ENCODE measurements at places on chromosomes 1 and 21.

DNA sequence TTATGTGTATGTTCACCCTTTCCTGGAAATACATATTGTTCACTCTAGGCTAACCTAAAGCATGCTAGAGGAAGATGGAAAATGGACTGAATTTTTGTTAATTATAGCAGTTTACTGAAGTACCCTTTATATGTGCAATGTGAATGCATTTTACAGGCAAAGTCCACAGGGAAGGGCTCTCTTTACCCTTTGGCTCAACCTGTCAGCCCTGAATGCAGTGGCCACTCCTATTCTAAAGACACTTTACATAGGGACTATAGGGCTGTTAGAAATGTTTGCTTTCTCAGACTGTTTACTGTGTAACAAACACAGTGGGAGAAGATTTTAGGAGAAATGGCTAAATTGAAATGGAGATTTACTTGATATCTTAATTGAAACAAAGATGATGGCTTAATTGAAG lies 78.5 kb downstream of the BRINP2 start:
- DNase-seq = no peak

- no peak for DNase-seq
These were observed 228.6 kb downstream of the PAPPA2 start for GRCh38 chr1:176691251-176692228.

GRCh38 chr1:88140325-88140724 lies 543.7 kb upstream of the PKN2 start:
- DNase-seq = no peak

GRCh38 chr21:32448803-32449594 lies 36.5 kb downstream of the EVA1C start:
- no peak for DNase-seq

DNA sequence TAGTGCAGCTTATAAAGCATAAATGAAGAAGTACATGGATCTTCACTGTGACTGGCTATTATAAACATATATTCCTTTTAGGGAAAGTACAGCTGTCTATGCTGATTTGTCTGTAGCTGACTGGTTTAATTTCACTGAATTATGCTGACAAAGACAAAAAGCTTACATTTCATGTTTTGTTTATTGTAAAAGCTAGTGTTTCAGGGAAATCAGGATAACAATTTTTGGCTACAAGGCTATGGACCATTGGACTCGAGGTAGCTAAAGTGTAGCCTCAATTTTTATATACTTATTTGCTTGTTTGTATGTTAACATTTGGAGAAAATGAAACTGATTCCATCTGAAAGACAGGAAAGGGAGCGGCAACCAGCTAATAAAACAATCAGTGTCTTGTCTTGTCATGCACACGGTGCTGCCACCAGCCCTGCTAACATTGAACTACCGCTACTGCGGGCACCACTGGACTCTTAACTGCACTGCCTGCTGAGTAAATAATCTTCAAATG lies 480.2 kb downstream of the COL11A1 start:
- no peak for DNase-seq

- no peak for DNase-seq
These were observed 46.7 kb downstream of the H3-3A start for GRCh38 chr1:226108935-226109828.

DNA sequence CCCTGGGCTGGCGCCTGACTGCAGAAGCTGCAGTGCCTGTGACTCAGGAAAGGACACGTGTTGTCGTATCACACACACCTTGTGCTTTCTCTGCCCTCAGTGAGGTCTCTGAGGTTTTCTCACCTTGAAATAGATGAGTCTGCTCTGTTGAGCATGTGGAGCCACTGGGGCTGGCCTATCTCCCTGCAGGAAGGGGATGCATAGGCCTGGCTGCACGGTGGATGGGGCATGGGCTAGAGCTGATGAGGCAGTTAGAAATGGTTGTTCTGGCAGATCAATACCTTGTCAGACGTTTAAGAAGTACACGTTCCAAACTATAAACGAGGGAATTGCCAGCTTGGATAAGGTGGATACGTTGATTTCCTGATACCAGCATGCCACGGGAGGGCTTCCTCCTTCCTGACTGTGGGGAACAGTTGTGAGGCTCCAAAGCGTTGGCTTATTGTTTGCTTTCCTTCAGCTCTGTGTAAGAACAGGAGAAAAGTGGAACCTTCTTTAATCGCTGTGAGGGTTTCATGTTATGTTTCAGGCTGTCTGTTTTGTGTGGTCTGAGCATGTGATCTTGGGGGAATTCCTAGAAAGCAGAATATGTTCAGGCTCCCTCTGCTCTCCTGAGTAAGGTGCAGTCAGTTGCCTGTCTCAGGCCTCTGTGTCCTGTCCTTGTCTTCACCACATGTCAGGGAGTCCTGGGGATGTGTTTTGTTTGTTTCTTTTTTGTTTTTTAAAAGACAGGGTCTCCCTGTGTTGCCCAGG lies 44.8 kb downstream of the PCNT start:
- DNase-seq = peak; percentile 57

GRCh38 chr1:34054920-34055319 lies 110.1 kb downstream of the CSMD2 start:
- DNase-seq = no peak

All from activated T-helper 1 cell treated with anti-CD3 and anti-CD28 coated beads, Interleukin-12 subunit alpha, Interleukin-12 subunit beta, Interleukin-2, Interleukin-4 antibody, amounts not matched to agents 30 ng/mL and 10 ng/mL and 1 ng/mL, durations not matched to agents 14 hours and 24 hours and 36 hours (primary cell).